ENCODE measurements at places on chromosomes 4 and X.

DNA sequence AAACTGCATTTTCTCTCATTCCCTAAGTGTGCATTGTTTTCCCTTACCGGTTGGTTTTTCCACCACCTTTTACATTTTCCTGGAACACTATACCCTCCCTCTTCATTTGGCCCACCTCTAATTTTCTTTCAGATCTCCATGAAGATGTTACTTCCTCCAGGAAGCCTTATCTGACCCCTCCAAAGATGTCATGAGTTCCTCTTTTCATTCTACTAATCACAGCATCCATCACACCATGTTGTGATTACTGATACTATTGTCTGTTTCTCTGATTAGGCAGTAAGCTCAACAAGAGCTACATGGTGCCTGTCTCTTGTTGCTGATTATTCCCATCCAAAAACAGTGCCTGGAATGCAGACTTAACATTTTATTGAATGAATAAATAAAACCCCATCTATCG is 2.9 kb upstream of the AFP start:
- DNase-seq, result no peak

DNA sequence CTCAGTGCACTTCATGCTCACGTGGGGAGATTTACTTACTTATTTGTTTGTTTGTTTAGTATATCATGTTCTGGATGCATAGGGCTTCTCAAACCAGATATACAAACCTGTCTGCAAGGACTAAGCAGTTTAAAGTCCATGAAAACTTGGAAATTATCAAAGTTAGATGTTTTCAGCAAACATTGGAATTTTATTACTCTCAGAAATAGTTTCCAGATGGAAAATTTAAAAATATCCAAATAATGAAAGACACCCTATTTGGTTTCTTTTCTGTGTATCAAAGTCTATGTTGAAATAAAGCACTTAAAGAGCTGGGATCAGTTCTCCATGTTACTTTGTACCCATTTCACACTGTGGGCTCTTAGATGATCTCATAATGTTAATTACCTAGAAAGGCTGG is 312.1 kb downstream of the PPP1R2C start:
- no peak for DNase-seq

GRCh38 chrX:38770152-38770551 is 31.1 kb upstream of the MID1IP1 start:
- DNase-seq, result no peak

DNA sequence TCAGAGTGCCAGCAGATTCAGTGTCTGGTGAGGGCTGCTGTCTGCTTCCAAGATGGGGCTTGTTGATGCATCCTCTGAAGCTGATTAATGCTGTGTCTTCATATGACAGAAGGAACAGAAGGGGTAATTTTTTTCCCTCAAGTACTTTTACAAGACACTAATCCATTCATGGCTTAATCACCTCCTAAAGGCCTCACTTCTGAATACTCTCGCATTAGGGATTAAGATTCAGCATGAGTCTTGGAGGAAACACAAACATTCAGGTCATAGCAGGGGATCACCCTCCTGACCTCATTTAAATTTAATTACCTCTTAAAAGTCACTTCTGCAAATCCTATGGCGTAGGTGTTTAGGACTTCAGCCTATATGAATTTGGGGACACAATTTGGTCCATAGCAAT is 1145.5 kb upstream of the PCDH10 start:
- no peak for DNase-seq

DNA sequence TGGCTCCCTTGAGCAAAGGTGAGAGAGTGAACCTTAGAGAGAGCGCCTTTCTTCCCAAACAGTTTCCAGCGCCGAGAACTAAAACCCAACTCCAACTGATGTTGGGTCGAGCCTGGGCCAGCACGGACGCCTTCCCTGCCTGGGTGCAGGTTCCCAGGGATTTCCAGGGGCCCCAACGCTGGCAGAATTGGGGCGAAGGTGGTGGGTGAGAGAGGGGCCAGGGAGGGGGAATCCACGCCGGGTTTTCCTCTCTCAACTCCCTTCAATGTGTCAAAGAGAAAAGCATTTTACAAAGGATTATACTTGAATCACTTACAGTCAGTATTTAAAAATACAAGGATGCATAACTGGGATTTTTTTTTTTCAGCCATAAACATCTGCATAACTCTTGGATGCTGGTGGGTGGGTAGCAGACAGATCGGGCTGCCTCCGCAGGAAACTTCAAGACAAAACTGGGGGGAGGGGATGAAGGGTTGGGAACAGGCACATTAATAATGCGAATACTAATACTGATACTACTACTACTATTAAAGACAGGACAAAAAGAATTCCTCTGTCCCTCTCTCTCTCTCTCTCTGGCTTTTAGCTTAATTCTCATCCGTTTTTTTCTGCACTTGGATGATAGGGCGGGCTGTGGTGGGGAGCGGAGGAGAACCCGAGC is 1.3 kb upstream of the ARX start:
- DNase-seq, result no peak

DNA sequence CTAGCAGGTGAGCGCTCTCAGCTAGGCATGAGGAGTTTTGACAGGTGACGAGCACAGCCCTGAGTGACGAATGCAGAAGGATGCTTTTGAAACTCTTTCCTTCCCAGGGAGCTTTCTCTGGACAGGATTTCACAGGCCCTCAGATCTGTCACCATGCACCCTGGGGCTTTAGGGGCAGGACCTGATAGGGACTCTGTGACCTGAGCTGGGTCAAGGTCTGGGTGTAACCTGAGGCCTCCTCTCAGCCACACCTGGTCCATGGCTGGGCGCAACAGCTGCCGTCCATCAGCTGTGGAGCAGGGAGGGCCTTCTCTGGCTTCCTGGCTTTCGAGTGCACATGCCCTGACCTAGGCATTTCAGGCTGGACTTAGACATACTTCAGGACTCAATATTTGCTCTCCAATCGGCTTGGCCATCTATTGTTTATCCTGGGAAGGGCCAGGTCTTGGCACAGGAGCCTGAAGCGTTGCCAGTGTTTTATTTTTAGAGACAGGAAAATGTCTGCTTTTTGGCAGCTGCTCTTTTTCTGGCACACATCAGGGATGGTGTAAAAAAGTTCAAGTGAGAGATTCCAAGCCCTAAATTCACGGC is 56.4 kb downstream of the C4orf51 start:
- no peak for DNase-seq

GRCh38 chrX:115939070-115939469 is 231.5 kb upstream of the AGTR2 start:
- no peak for DNase-seq

DNA sequence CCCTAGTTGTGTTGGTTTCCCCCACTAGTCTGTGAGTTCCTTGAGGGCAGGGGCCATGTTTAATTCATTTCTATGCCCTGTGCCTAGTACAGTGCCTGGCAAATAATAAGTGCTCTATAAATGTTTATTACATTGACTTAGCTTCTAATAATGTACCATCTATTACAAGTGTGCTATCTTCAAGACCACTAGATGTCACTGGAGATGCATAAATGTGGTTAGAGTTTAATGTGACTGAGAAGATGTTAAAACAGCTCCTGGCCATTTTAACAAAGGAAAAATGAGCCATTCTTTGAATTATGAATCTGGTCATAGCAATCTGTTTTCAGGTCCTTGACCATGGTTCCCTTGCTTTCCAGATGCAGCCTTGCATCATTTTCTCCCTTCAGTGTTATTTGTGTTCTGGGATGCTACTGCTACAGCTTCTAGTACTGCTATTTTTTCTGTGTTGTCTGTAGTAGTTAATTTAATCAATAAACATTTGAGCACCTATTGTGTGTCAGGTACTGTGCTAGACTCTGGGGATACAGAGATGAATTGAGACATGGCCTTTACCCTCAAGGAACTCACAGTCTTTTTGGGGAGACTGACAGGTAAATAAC is 43.2 kb downstream of the SLC9A6 start:
- DNase-seq, result no peak

- no peak for DNase-seq
These were observed 2.2 kb downstream of the AIMP1 start for GRCh38 chr4:106318511-106318910.

- no peak for DNase-seq
These were observed 4.1 kb downstream of the AFF1 start for GRCh38 chr4:86938771-86939520.

- DNase-seq, result no peak
These were observed 84.5 kb upstream of the MAML3 start for GRCh38 chr4:140238351-140239056.

DNA sequence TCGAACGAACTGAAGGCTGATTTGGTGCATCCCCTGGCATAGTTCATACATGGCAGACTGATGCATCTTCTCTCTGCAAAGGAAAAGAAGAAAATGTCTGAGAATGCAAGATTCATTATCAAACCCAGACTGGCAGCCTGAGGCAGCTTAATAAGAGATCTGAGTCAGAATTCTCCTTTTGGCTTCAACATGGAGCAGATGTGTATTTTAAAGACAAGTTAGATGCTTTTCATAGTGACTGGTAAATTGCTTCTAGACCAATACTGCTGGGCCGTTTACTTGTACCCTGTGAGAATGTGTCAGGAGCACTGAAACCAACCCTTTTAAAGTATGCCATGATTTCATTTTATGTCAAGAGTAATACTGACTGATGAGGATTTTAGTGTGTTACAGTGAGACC is 322.0 kb downstream of the NR3C2 start:
- DNase-seq, result no peak

DNA sequence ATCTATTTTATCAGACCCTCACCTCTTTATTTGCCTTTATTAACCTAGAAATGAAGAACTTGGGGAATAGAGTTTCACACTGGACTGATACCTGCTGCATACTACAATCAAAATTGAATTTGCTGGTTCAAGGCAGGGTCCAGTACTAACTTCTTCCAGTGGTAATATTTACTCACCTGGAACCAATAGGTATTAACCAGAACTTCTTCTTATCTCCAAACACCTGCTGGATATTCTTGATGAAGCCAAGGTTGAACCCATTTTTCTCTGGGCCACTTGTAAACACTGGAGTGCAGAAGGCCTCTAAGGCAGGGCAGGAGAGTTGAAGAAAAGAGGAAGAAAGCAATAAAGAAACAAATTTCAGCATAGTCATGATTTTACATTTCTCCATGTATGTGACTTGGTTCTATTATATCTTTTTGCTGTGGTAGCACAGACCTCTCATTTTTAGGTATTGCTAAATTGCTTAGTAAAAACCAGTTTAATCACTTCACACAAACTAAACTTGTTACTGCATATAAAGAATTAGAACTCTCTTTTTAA is 101.1 kb downstream of the ZDHHC15 start:
- no peak for DNase-seq

DNA sequence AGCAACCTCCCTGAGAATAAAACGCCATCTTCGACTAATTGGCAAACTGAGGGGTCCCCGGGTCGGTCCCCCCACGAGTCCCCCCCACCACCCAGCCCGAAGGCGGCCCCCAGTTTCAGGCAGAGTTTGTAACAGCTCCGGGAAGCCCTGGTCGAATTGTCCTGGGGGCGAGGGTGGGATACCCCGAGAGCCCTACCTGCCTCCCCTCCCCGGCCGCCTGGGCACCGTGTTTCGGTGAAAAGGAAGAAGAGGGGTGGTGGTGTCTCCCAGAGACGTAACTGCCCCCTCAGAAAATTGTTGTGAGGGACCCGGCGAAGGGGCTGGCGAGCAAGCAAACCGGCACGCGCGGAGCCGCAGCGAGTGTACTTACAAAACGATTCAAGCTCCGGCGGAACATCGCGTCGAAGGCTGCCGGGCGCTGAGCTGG is 1.2 kb downstream of the ATP11C start:
- DNase-seq, result no peak

GRCh38 chr4:10371121-10371520 is 86.1 kb downstream of the ZNF518B start:
- DNase-seq, result no peak

GRCh38 chr4:183905593-183906488 is 734 bp downstream of the STOX2 start:
- DNase-seq, result no peak

DNA sequence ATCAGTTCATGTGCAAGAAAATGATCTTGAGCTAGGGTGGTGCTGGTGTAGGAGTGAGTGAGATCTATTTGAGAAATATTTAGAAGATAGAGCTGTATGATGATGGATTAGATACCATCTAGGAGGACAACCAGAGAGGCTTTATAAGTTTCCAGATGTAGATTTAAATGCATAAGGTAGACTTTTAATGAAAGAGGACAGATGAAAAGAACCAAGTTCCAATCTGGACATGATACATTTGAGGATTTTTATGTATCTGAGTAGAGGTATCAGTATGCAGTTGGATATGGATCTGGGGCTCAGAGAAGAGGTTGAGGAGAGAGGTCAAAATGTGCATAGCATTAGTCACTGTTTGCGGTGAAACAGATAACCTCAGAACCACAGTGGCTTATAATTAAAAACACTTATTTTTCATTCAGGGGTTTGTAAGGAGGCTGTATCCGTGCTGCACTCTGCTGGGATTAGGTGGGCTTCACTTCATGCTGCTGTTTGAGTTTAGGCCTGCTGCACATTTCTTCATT is 348.7 kb downstream of the BMPR1B start:
- no peak for DNase-seq

- no peak for DNase-seq
These were observed 63.2 kb downstream of the ANTXR2 start for GRCh38 chr4:80009806-80010205.

DNA sequence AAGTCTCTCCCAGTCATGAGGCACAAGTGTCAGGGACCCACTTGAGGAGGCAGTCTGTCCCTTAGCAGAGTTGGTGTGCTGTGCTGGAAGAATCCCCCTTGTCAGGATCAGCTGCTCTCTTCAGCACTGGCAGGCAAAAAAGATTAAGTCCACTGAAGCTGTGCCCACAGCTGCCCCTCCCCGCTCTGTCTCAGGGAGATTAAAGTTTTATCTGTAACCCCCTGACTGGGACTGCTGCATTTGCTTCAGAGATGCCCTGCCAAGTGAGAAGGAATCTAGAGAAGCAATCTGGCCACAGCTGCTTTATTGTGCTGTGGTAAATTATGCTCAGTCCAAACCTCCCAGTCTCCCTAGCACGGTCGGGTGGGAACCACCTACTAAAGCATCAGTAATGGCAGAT is 37.4 kb upstream of the HEPH start:
- no peak for DNase-seq

Measured in stimulated activated CD8-positive, alpha-beta memory T cell treated with anti-CD3 and anti-CD28 coated beads, Interleukin-12 subunit alpha, Interleukin-12 subunit beta, amount 100 ng/mL, for 1 hour (primary cell).